ENCODE measurements at places on chromosomes 2 and 18. TPM values are rescaled to one million over a fixed set of nuclear protein-coding genes. Genes with fewer than 3 reads are reported as not detected.

DNA sequence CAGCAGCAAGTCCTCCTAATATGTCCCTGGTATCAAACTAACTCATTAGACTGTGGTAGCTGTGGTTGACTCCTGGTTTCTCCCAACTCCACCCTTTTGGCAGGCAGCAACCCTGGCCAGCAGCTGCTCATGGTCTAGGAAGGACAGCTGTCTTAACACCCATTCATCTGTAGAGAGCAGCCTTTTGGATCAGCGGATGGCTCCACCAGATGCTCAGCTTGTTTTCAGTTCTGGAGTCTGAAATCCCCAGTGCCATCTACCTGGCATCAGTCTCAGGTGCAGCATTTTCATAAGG is 100.5 kb downstream of the SPOPL start:
- no peaks in the 10 kb centered on the region for H3K27me3 ChIP-seq
- H3K27ac ChIP-seq, result no peak overlapping the region
- DNase-seq, result no peak
- H3K4me1 ChIP-seq, result no peaks in the 10 kb centered on the region
- H3K36me3 ChIP-seq, result no peaks in the 10 kb centered on the region

DNA sequence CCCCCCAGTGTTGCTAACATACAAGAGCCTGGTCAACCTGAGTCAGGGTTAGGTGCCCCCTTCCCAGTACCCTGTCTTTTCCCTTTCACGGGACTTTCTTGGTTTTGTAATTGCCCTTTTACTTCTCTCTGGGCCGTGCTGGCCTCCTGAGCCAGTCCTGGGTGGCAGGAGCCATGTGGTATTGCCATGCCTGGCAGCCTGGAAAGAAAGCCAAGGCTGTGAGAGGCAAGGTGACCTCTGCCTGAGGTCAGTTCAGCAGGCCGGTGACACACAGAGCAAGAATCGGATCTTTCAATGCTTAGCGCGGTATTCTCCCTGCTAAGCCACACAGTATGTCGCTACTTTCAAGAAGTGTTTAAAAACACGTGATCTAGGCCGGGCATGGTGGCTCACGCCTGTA is 52.3 kb downstream of the C18orf63 start:
- DNase-seq, result no peak
- H3K27me3 ChIP-seq, result peaks cover 21% of the 10 kb centered on the region
- H3K4me1 ChIP-seq, result no peaks in the 10 kb centered on the region
- no peak overlapping the region for H3K27ac ChIP-seq

GRCh38 chr18:31990823-31991222 is 27.8 kb upstream of the RNF125 start:
- no peaks in the 10 kb centered on the region for H3K36me3 ChIP-seq
- no peaks in the 10 kb centered on the region for H3K27me3 ChIP-seq
- H3K27ac ChIP-seq, result no peak overlapping the region
- no peak for DNase-seq

- H3K4me1 ChIP-seq, result peaks cover 3% of the 10 kb centered on the region
- no peak for DNase-seq
- no peak overlapping the region for H3K4me3 ChIP-seq
Observed at GRCh38 chr2:241673189-241673663, 13.4 kb downstream of the DTYMK start.

Gene GPR39
- total RNA-seq, result 9.0 TPM

Gene HJURP
- total RNA-seq, result 87.0 TPM

DNA sequence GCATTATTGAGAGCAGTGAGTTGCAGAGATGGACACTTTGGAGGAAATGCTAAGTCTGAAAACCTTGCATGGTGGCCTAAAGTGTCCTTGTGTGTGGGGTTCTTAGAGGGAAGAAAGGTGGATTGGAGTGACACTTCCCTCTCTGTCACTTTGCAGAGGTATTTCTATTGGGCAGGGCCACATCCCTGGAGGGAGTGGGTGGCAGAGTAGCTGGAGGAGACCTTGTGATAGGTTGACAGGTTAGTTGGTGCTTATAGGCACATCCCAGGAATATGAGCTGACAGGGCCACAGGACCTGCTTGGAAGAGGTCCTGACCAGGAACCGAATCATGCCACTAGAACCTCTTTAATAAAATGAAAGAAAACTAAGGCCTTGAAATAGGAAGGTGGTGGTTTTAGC is 972 bp upstream of the IGFBP5 start:
- H3K27ac ChIP-seq, result no peak overlapping the region
- peaks cover 38% of the 10 kb centered on the region for H3K27me3 ChIP-seq
- no peak for DNase-seq
- H3K36me3 ChIP-seq, result no peaks in the 10 kb centered on the region
- H3K4me1 ChIP-seq, result peaks cover 11% of the 10 kb centered on the region
- no peak overlapping the region for H3K4me3 ChIP-seq

DNA sequence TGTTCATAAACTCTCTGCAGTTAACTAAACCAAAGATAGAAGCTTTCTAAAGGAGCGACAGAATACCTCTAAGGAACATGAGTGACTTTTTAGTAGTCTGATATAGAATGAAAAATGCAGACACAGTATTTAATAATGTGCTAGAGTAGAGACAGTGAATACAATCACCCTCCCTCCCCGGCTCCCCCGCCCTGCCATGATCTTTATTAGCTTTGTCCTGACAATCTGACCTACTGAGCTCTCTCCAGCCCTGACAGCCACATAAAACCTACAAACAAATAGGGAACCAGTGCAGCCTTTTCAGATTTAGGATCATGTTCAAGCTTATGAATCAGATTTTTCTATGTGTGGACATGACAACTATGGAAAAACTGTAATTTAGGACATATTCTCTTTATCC is 777.6 kb upstream of the FANCL start:
- DNase-seq, result no peak
- no peaks in the 10 kb centered on the region for H3K27me3 ChIP-seq
- H3K27ac ChIP-seq, result no peak overlapping the region
- no peak overlapping the region for H3K4me3 ChIP-seq
- no peaks in the 10 kb centered on the region for H3K36me3 ChIP-seq

DNA sequence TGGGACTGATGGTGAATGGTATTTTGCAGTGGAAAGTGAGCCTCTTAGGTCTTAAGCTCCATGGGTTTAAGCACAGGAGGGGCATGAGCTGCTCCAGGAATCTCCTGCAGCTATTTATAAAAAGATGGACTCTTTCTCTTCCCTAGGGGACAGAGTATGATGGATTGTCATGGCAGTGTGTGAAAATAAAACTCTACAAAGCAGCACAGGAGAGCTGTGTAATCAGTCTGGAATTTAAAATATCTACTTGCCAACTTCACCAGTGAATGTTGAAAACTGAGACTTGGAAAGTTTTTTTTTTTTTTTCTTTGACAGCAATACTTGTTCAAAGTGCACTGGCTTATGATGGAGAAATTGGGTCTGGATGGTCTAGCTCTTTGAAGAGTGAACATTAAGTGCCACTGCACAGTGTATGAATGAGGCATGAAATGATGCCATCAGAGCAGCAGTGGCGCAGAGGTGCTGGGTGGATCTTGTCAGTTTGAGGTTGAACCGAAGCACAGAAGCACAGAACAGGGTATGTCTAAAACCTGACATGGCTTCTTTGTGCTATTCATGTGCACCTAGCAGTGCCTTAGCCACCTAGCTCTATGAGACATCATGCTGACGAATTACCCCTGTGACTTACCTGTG is 245.4 kb downstream of the PTPRM start:
- H3K4me1 ChIP-seq, result no peaks in the 10 kb centered on the region
- no peak for DNase-seq

- no peaks in the 10 kb centered on the region for H3K4me1 ChIP-seq
- no peak overlapping the region for H3K4me3 ChIP-seq
- peak; percentile 13 for DNase-seq
- H3K27ac ChIP-seq, result no peak overlapping the region
- no peaks in the 10 kb centered on the region for H3K27me3 ChIP-seq
Observed at GRCh38 chr2:15169326-15170069, 391.6 kb downstream of the NBAS start.

DNA sequence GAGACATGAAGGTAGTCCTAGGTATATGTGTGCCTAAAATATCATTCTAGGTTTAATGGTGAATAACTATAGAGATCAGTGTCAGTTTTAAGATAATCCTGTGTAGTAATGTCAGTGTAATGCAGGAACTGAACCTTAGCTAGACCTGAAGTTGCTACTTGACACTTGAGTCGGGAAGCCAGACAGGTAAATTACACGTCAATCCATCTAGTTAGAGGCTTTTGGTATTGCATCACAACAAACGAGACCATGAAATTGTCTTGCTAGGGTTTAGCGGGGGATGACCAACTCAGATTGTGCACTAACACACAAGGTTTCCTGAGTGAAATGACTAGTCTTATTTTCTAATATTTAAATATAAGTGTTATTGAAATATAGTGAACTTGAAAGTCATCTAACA is 2.0 kb downstream of the YPEL5 start:
- peak overlapping the region; percentile 45 for H3K27ac ChIP-seq
- no peak overlapping the region for H3K4me3 ChIP-seq
- H3K36me3 ChIP-seq, result peaks cover 9% of the 10 kb centered on the region
- H3K4me1 ChIP-seq, result peaks cover 32% of the 10 kb centered on the region
- no peaks in the 10 kb centered on the region for H3K27me3 ChIP-seq

DNA sequence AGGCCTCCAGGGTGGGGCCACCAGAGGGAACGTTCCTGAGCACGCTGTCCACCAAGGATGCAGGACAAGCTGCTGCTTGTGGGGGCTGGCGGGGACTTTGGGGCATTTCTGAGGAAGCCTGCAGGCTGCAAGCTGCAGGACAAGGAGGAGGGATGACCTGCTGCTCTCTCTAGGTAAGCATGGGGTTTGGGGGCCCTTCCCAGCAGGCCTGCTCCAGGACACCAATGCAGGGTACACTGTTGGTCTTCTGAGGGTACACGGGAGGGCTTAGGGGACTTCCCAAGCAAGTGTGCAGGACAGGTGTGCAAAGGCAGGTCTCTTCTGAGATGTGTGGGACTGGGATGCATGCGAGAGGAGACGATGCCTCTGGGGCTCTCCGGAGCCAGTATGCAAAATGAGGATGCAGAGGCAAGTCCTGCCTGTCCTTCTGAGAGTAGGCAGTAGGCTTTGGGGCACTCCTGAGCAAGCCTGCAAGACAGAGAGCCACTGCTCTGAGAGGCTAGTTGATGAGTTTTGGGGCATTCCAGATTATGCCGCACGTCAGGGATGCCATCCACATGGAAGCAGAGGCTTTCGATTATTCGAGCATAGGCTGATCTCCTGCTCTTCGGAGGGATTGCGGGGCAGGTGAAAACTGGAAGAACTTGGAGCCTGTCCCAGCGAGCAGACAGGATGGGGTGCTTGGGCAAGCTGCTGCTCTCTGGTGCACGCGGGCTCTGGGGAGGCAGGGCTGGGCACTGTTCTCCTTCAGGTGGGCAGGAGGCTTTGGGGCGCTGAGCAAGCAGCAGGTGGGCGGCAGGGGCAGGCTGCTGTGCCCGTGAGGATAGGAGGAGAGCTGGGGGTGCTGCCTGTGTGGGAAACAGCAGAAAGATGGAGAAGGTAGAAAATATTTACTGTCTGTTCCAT is 44.6 kb downstream of the CNGA3 start:
- H3K4me3 ChIP-seq, result no peak overlapping the region
- no peak for DNase-seq
- no peak overlapping the region for H3K27ac ChIP-seq
- no peaks in the 10 kb centered on the region for H3K4me1 ChIP-seq
- no peaks in the 10 kb centered on the region for H3K36me3 ChIP-seq

Gene TUBB8B
- total RNA-seq, result not detected

Gene CAD
- total RNA-seq, result 76.7 TPM

Gene PARD3B
- total RNA-seq, result 3.6 TPM

Gene ALLC
- not detected for total RNA-seq

Gene AGXT
- 0.36 TPM for total RNA-seq

DNA sequence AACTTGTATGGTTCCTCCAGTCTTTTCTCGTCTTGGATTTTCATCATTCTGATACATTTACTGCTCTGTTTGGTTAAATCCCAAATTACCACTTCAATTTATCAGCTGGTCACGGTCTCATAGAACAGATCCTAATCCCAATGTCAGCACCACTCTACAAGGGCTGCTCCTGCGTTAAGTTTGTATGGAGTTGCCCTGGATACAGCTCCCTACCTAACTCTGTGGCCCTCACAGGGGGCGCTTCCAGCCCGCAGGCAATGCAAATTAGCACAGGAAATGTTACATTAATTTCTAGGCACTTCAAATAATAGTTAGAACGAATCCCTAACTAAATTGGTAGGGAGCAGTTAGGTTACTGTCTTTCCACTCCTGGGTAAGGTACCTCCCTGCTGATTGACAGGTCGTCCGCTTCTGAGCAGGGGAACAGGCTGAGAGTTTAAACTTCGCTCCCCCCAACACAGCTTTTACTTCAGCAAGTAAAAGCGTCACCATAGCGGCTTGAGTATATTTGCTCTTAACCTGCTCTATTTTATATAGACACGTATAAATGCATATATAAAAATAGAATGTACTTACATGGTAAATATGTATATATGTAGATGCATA is 238.5 kb upstream of the FANCL start:
- H3K4me1 ChIP-seq, result no peaks in the 10 kb centered on the region
- H3K4me3 ChIP-seq, result no peak overlapping the region
- H3K36me3 ChIP-seq, result no peaks in the 10 kb centered on the region
- H3K27me3 ChIP-seq, result no peaks in the 10 kb centered on the region
- DNase-seq, result no peak

Gene CPO
- total RNA-seq, result not detected

DNA sequence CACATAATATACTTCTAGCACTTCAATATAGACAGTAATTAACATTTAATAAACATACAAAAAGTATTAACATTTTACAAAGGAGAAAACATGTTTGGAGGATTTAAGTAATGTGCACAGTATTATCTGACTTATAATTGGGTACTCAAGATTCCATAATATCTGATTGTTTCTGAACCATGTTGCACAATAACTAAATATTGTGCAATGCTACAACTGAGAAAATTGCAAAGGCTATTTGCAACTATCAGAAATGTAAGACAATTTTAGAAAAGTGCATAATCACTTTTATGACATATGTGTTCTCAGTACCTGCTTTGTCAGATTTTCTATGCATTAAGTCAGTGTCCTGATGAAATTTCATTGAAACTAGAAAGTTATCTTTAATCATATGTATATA is 934.6 kb downstream of the SOCS6 start:
- no peaks in the 10 kb centered on the region for H3K27me3 ChIP-seq
- no peaks in the 10 kb centered on the region for H3K4me1 ChIP-seq
- H3K27ac ChIP-seq, result no peak overlapping the region
- no peak for DNase-seq

- no peaks in the 10 kb centered on the region for H3K36me3 ChIP-seq
- DNase-seq, result no peak
- H3K27me3 ChIP-seq, result no peaks in the 10 kb centered on the region
- no peaks in the 10 kb centered on the region for H3K4me1 ChIP-seq
Observed at GRCh38 chr2:30213326-30213725, 18.0 kb upstream of the LBH start.

- 0 out of 2 replicates have a peak, but pooled peaks cover 9% of the 10 kb centered on the region for H3K4me1 ChIP-seq
- H3K4me3 ChIP-seq, result no peak overlapping the region
- no peak overlapping the region for H3K27ac ChIP-seq
- H3K27me3 ChIP-seq, result no peaks in the 10 kb centered on the region
Observed at GRCh38 chr2:111679202-111679601, 204.8 kb downstream of the ANAPC1 start.

Gene FEV
- total RNA-seq, result not detected

DNA sequence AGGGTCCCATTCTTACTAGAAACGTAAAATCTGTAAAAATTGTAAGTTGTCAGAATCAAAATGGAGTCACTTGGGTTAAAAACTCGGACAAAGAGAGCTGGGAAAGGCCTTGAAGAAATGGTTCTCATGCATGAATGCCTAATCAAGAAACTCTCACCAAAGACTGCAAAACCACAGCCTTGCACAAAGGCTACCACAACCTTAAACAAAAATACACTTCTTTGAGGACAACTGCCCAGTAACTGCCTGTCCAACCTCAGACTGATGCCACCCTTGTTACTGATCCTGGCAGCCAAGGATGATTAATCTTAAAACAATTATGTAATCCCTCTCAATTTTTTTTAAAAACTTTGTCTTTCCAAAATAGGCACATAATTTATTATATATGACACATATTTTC is 299.3 kb downstream of the CCDC85A start:
- no peaks in the 10 kb centered on the region for H3K36me3 ChIP-seq
- no peaks in the 10 kb centered on the region for H3K4me1 ChIP-seq
- no peaks in the 10 kb centered on the region for H3K27me3 ChIP-seq
- H3K27ac ChIP-seq, result no peak overlapping the region
- no peak overlapping the region for H3K4me3 ChIP-seq
